ENCODE measurements at places on chromosomes 13 and 19.

DNA sequence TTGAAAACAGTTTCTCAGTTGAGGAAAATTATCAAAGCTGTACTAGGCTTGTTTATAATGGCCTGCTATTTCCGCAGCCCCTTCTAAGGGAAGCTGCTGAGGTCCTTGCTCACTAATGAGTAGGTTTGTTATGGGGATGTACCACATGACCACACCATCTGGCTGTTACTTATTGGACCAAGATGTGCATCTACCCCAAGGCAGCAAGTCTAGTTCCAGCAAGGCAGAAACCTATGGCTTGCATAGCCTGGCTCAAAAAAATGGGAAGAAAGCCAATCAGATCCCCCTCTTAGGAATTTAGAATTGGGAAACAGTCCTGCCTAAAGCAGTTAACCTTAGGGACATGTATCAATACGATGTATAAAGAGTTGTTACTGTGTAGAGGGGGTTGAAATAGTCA lies 186.5 kb upstream of the SPRY2 start:
- no peaks in the 10 kb centered on the region for H3K36me3 ChIP-seq
- H3K4me3 ChIP-seq = no peak overlapping the region
- no peaks in the 10 kb centered on the region for H3K27me3 ChIP-seq
- DNase-seq = no peak
- H3K27ac ChIP-seq = no peak overlapping the region

GRCh38 chr19:13091400-13092157 lies 11.1 kb downstream of the LYL1 start:
- no peak overlapping the region for H3K4me3 ChIP-seq
- no peaks in the 10 kb centered on the region for H3K36me3 ChIP-seq
- H3K27ac ChIP-seq = no peak overlapping the region
- peaks cover 28% of the 10 kb centered on the region for H3K4me1 ChIP-seq
- no peaks in the 10 kb centered on the region for H3K27me3 ChIP-seq
- DNase-seq = no peak

DNA sequence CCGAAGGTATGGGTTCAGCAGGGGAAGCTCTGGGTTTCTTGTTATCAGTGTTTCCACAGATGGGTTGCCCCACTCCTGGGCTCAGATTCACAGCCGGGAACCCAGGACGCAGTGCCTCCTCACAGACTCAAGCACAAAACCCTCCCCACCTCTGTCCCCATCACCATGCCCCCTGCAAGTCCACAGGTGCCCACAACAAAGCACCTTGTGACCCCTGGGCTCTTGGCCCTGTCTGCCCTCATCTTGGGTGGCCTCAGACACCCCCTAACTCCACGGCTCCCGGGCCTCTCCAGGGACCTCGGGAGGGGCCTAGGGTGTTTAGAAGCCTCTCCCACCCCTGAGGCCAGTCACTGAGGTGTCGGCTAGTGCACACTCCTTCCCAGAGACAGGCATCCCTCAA lies 231.7 kb downstream of the TUBA3C start:
- no peaks in the 10 kb centered on the region for H3K27me3 ChIP-seq
- H3K4me1 ChIP-seq = no peaks in the 10 kb centered on the region
- H3K36me3 ChIP-seq = no peaks in the 10 kb centered on the region
- no peak overlapping the region for H3K4me3 ChIP-seq
- H3K27ac ChIP-seq = no peak overlapping the region

- H3K27me3 ChIP-seq = no peaks in the 10 kb centered on the region
- DNase-seq = no peak
- H3K36me3 ChIP-seq = no peaks in the 10 kb centered on the region
- no peaks in the 10 kb centered on the region for H3K4me1 ChIP-seq
- no peak overlapping the region for H3K27ac ChIP-seq
Observed at GRCh38 chr13:36193151-36193855, 21.1 kb downstream of the SOHLH2 start.

GRCh38 chr13:52447815-52448552 lies 2.5 kb downstream of the VPS36 start:
- no peak for DNase-seq
- H3K4me1 ChIP-seq = peaks cover 36% of the 10 kb centered on the region
- peak overlapping the region; percentile 66 for H3K4me3 ChIP-seq
- no peaks in the 10 kb centered on the region for H3K27me3 ChIP-seq
- peaks cover 6% of the 10 kb centered on the region for H3K36me3 ChIP-seq

DNA sequence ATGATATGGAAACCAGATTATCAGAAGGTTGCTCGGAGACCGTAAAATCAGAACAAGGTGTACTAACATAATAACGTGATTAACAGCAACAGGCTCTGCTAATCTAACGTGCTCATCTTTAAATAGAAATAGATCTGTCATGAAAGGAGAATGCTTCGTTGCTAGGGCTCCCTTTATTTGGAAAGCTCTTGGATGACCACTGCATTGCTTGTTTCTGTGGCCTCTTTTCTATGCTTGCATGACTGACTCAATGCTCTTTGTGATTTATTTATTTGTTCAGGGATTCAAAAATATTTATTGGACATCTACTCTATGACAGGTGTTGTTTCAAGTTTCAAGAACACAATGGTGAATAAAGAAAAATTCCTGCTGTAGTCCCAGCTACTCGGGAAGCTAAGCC lies 22.3 kb upstream of the ZDHHC20 start:
- H3K36me3 ChIP-seq = no peaks in the 10 kb centered on the region
- peaks cover 9% of the 10 kb centered on the region for H3K4me1 ChIP-seq
- no peak overlapping the region for H3K27ac ChIP-seq
- H3K4me3 ChIP-seq = no peak overlapping the region
- no peak for DNase-seq
- H3K27me3 ChIP-seq = peaks cover 3% of the 10 kb centered on the region

- no peak for DNase-seq
- no peaks in the 10 kb centered on the region for H3K4me1 ChIP-seq
- no peak overlapping the region for H3K27ac ChIP-seq
Observed at GRCh38 chr19:37845932-37846331, 60.5 kb downstream of the WDR87 start.

All from CD4-positive, CD25-positive, alpha-beta regulatory T cell (primary cell).